Temporal lobe (tissue), 4 donors: ENCODE measurements at places on chromosomes 6 and 20. TPM values are rescaled to one million over a fixed set of nuclear protein-coding genes. Genes with fewer than 3 reads are reported as not detected.

Gene FAM162B
- total RNA-seq, result 1.2 TPM

Gene COL11A2
- 1.2 TPM for total RNA-seq

Gene HACE1
- total RNA-seq, result 40.6 TPM

Gene ID4
- 76.7 TPM for total RNA-seq

Gene BTN1A1
- not detected for total RNA-seq

Gene HLA-DPA1
- total RNA-seq, result 0.49 TPM

Gene DEF6
- 0.49 TPM for total RNA-seq

Gene PLN
- 0.74 TPM for total RNA-seq

Gene PSORS1C2
- total RNA-seq, result not detected

Gene AVP
- total RNA-seq, result not detected

Gene SMPDL3A
- 8.9 TPM for total RNA-seq

Gene TMEM244
- 1.2 TPM for total RNA-seq

Gene ERVFRD-1
- not detected for total RNA-seq

Gene MICA
- 0.49 TPM for total RNA-seq

Gene TFAP2D
- total RNA-seq, result 0.49 TPM

Gene PXDC1
- 9.1 TPM for total RNA-seq

Gene PET117
- 8.9 TPM for total RNA-seq

Gene CST7
- 0.25 TPM for total RNA-seq

Gene CLDN20
- total RNA-seq, result not detected

Gene TGM3
- total RNA-seq, result 0.25 TPM

Gene HEY2
- total RNA-seq, result 0.98 TPM

Gene CTCFL
- not detected for total RNA-seq

Gene FRK
- 0.49 TPM for total RNA-seq

Gene SLC52A3
- total RNA-seq, result 0.49 TPM

Gene FOXS1
- total RNA-seq, result 0.74 TPM

Gene COL9A1
- total RNA-seq, result 4.7 TPM

Gene MRPL14
- 23.4 TPM for total RNA-seq

Gene NKX2-2
- 0.98 TPM for total RNA-seq

Gene EFCAB8
- not detected for total RNA-seq

Gene OR2H2
- not detected for total RNA-seq

Gene VWA7
- total RNA-seq, result 0.98 TPM

Gene TPX2
- total RNA-seq, result 6.6 TPM

Gene ISM1
- 0.74 TPM for total RNA-seq

Gene MAN1A1
- total RNA-seq, result 18.2 TPM

Gene CTSZ
- total RNA-seq, result 10.6 TPM

Gene INSM1
- 13.3 TPM for total RNA-seq

Gene PGM3
- total RNA-seq, result 32.7 TPM

Gene ENPP4
- 22.1 TPM for total RNA-seq

Gene RWDD2A
- 10.3 TPM for total RNA-seq

Gene SLX4IP
- total RNA-seq, result 5.7 TPM

Gene GRM4
- 3.7 TPM for total RNA-seq

Gene NOX3
- total RNA-seq, result not detected

Gene DHX35
- 13.0 TPM for total RNA-seq

Gene ME1
- total RNA-seq, result 5.7 TPM
